Activated CD4-positive, alpha-beta T cell treated with anti-CD3 and anti-CD28 coated beads, Interleukin-2, Interleukin-4, amounts not matched to agents 100 ng/mL and 50 ng/mL, durations not matched to agents 16 hours and 8 hours (primary cell): ENCODE measurements at places on chromosomes 4 and X.

- no peak for DNase-seq
Observed at GRCh38 chrX:49310371-49310770, 6.9 kb downstream of the GAGE10 start.

GRCh38 chr4:5213087-5213595 is 161.9 kb downstream of the STK32B start:
- DNase-seq: no peak

- DNase-seq: no peak
Observed at GRCh38 chr4:80076681-80077080, 3.7 kb upstream of the ANTXR2 start.

- DNase-seq: peak; percentile 2
Observed at GRCh38 chrX:77446029-77446585, 1.1 kb upstream of the FGF16 start.

- DNase-seq: peak; percentile 46
Observed at GRCh38 chr4:56410247-56411062, 23.2 kb upstream of the AASDH start.

- no peak for DNase-seq
Observed at GRCh38 chr4:93646233-93646930, 182.2 kb upstream of the ATOH1 start.

DNA sequence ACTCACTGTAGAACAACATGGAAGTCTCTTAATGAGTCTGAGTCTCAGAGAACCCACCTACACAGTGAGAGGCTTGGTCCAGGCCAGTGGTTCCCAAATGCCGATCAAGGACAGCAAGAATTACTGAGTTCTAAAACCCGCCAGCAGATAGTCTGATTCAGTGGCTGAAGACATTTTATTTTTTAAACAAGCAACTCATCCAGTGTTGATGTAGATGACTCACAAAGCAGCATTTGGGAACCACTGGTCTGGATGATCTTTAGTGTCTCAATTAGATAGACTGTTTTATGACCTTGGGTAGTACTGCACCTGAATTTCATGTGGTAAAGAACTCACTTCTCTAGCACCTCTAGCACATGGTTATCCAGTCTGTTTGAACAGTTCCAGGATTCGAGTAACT is 193.6 kb downstream of the FBXW7 start:
- no peak for DNase-seq

- no peak for DNase-seq
Observed at GRCh38 chrX:4932790-4933189, 1219.3 kb upstream of the PRKX start.

- DNase-seq: no peak
Observed at GRCh38 chr4:24279469-24279868, 304.9 kb downstream of the DHX15 start.

DNA sequence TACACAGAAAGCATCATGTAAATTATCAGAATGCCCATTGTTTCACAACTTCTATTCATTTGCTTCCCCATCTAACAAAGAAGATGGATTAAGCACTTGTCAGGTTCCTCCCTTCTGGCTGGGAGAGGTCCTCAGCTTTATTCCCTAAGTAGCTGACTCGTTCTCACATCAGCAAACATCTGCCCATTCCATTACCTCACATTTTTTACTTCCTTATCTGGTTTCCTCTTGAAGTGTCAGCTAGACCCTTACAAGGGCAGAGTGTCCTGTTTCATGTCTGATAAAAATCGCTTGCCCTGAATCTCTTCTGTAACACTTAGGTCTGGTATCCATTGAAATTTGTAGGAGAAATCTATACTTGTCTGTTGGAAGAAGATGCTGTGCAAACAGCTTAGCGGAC is 34.7 kb downstream of the TMPRSS11A start:
- DNase-seq: no peak

DNA sequence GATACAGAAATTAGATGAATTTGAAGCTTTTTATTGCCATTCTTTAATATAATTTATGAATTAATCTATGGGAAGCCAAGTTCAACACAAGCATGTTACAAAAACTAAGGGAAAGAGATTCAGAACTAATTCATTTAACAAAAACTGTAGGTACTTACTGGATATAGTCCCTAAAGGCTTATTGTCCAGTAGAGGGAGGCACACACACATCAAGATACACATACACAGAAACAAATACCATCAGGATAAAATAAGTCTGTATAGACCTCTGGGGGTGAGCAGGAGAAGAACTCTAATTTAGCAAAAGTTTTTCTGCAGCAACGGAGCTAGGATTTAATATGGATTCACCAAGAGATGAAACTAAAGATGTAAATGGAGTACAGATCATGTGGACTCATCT is 83.0 kb upstream of the IL13RA1 start:
- DNase-seq: no peak

DNA sequence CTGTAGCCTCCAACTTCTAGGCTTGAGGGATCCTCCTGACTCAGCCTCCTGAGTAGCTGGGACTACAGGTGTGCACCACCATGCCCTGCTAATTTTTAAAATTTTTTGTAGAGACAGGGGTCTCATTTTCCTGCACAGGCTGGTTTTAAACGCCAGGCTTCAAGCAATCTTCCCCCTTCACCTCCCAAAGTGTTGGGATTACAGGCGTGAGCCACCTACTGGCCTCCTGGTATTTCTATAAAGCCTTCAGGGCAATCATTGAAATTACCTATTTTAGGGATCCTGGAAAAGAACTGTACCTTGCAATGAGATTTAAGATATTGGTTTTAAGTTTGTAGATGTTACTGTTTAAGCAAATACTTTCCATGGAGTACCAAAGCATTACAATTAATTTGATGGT is 13.5 kb upstream of the PLS3 start:
- no peak for DNase-seq

DNA sequence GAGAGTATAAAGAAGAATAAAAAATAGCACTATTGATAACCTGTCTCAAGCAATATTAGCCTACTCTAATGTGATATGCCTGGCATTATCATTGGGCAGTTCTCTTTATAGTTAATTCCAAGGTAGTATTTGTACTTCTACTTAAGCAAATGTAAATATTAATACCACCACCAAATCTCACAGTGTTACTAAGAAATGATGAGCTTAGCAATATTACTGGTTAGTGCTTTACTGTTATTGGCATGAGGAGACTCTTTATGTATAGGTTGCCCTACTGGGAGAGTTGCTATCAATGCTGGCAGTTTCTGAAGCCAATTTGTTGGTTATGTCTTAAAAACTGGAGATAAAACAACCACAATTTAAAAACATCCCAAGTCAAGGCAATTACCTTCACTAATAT is 155.7 kb downstream of the CDS1 start:
- DNase-seq: no peak

GRCh38 chrX:135389717-135390116 is 32.0 kb upstream of the SMIM10L2A start:
- no peak for DNase-seq

GRCh38 chr4:108033348-108033747 is 43.7 kb downstream of the HADH start:
- no peak for DNase-seq

- DNase-seq: no peak
Observed at GRCh38 chr4:36226430-36227227, 17.7 kb downstream of the ARAP2 start.
